ENCODE measurements at places on chromosomes 7 and 10.

DNA sequence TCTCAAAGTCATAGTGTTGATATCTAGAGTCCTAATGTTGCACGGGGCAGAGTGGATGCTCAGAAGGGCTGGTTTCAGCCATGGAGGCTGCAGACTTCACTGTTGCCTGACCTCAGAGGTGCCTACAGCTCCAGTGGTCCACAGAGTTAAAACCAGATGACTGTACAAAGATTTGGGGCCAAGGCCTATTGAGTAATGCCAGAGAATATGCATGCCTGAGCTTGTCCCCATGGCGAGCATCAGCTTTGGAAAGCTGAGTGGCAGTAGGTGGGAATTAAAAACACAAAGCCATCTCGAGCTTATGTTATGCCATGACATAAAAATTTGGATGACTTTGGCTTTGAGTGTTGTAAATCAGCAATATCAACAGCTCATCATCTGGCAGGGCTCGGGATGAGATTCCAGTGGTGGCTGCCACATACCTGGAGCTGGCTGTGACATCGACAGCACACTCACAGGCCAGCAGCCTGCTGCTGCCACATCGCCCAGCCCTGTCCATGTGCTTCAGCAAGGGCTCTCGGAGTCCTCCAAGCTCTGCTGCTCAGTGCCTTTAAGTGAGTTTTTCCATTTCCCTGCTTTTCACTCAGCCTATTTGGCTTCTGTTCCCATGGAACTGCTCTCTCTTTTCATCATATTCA, 379.6 kb downstream of the TNS3 start:
- no peak for DNase-seq

GRCh38 chr7:48139459-48139858, 31.8 kb upstream of the ABCA13 start:
- DNase-seq: no peak

DNA sequence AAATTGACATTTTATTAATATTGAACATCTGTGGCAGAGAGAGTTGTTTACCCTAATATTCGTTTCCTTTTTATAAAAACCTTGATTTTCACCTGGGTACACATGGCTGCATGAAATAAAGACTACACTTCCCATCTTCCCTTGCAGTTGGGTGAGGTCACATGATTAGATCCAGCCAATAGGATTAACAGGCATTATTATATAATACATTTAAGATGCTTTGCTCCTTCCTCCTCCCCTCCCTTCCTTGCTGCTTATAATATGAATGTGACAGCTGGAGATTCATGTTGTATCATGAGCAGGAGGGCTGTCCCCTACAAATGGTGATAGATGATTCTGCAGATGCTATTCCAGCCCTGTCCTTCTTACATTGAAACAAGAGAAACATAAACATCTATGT, 146.6 kb downstream of the SH2D4B start:
- peak; percentile 78 for DNase-seq

GRCh38 chr7:158291998-158292397, 295.6 kb downstream of the PTPRN2 start:
- no peak for DNase-seq

DNA sequence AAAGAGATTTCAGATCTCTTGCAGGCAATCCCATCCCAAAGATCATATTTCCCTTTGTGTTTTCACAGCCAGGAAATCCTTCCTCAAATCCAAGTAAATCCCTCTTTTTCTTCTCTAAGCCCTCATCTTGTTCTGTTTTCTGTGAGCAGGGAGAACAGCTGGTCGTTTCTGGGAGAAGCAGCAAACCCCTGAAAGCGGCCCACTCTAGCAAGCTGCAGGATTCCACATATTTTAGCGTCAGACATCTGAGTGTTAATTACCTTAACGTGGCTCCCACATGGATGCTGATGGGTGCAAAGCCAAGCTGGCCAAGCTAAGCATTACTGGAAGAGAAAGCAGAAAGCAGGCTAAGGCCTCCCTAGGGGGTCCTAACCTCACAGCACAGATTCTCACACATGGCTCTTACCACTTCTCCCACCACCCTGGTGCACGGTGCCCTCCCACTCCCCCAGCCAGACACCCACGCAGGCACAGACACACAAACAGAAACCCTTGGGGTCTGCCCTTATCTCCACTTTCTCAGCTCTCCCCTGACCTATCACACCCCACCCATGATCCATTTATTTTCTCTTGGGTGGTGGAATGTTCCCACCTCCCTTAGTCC, 551.0 kb upstream of the AUTS2 start:
- no peak for DNase-seq

DNA sequence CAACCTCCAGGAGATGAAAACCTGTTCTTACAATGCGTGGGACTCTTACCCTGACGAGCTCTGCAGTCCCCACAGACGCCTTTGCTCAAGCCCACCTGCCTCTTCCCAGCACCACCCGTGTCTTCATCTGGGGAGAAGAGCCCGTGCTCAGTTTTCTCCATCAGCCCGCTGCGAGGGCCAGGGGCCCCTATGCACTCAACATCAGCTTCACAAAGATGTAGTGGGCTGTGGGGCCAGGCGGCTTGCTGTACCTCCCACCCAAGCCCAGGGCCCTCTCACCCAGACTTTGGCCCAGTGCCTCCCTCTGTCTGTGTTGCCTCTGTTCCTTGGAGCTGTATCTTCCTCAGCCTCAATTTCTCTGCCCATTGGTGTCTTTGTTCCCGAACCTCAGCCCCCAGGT, 436.6 kb downstream of the DNAJB6 start:
- DNase-seq: no peak

GRCh38 chr7:333393-333764, 43.4 kb downstream of the FOXL3 start:
- no peak for DNase-seq

GRCh38 chr10:111130471-111130870, 53.6 kb downstream of the ADRA2A start:
- no peak for DNase-seq

DNA sequence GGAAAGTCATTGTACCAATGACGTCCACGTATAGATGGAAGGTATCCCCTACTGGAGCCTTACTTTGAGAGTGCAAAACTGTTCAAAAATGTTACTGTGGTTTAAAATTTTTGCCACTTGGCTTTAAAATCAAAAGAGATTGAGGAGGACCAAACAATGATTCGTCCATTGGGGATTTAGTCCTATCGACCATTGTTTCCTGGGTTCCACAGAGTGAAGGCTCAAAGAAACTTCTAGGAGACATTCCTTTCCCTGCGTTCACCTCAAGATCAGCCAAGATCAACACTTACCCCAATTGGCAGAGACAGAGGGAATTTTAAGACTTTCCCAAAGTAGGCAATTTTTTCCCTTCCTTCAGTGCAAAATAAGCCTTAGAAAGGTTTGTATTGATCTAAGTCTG, 152.3 kb downstream of the NEBL start:
- DNase-seq: no peak

DNA sequence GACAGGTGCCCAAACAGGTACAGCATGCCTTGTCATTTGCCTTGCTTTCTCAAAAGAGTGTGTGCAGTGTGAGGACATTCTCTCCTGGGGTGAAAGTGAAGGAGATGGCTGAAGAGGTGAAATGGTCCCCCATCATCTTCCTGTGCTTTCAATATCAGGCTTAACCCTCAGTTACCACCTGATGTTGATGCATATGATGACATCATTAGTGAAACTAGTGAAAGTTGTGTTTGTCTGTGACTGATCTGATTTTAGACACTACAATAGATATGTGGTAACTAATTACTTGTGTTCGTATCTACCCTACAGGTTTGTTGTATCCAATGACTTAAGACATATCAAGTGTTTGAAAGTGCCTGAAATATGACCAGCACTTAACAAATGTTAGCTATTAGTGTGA, 24.4 kb upstream of the LRRC18 start:
- DNase-seq: no peak

GRCh38 chr7:150751702-150752101, 14.5 kb downstream of the GIMAP5 start:
- DNase-seq: no peak

GRCh38 chr7:151628846-151629604, 109.3 kb upstream of the RHEB start:
- DNase-seq: no peak

GRCh38 chr7:48084727-48085432, 4.2 kb upstream of the UPP1 start:
- peak; percentile 58 for DNase-seq

DNA sequence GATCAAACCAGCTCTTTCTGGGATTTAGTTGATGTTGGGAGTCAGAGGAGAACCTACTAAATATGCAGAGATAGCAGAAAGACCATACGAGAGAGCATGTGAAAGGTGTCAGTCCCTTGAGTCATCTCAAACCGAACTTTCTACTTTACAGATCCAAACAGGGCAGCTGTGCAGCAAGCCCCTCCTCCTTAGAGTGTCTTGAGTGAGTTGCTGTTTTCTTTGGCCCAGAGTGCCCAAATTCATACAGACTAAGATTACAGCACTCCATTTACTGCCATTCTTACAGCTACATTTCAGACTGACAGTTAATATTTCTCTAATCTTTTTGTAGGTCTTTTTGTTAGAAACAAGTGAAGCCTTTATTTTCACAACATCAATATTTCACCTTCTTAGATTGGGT, 53.4 kb downstream of the NRCAM start:
- DNase-seq: no peak

DNA sequence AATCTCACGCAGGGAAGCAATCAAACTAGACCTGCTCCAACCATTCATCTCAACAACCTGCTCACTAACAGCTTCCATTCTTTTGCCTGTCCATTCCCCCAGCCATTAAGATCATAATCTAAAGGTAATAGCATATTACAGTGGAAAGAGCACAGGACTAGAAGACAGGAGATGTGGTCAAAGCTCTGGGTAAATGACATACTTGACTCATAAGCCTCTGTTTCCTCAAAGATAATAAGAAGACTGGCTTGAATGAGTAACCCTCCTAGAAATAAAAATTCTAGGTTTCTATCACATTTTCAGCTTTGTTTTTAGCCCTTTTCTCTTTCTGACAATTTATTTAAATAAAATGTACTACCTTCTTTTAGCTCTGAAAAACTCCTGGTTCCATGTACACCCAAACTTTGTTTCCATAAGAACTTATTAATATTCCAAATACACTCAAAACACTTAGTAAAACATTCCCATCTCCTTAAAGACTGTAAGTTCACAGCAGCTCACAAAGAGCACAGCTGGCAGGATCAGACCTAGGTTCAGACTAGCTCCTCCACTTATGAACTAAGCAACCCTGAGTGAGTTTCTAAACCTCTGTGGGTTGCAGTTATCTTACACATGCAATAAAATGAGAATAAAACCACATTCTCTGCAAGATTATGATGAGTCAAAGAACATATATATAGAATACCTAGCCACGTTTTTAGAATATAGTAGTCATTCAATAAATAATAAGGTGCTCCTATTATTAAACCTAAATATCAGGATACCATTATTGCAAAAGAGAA, 11.6 kb downstream of the FAM204A start:
- no peak for DNase-seq

DNA sequence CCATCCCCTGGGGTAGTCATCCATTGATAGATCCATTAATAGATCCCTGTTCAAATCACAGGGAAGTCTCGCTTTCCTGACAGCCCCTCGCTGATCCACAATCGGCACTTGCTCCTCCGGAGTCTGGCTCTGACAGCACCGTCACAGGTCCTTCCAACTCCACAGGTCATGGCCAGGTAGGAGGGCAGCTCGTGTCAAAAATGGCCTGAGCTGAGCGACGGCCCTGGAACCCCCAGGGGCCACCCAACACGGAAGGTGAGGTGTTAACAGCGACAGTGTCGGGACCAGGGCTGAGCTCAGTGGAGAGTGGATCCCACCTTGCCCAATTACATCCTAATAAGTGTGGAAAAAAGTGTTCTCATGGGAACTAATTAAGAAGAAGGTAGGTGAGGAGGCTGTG, 219.8 kb downstream of the TCERG1L start:
- DNase-seq: no peak

GRCh38 chr7:131949659-131950058, 393.2 kb upstream of the PODXL start:
- no peak for DNase-seq

GRCh38 chr7:128031901-128032604, 816 bp upstream of the LRRC4 start:
- peak; percentile 10 for DNase-seq

DNA sequence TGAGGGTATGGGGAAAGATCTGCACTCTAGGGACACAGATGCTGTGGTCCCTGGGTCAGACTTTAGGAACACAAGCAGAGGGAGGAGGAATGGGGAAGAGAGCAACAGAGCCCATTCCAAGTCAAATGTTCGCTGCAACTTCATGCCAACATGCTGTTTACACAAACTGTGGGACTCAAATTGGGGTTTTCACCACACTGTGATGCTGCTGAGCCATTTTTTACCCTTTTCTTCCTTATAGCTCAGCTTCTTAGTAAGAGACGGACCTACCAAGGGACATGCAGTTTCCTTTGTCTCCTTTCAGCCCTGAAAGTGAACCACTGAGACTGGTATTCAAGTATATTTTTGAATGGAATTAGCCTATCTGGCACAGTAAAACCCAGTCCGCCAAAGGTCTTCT, 64.3 kb upstream of the AGK start:
- DNase-seq: no peak

- DNase-seq: no peak
Measured at GRCh38 chr10:43930243-43930642, 281.6 kb upstream of the ZNF32 start.

- no peak for DNase-seq
Measured at GRCh38 chr10:61815496-61815895, 86.0 kb upstream of the ARID5B start.

GRCh38 chr10:75959209-75959608, 527.8 kb downstream of the LRMDA start:
- no peak for DNase-seq

- no peak for DNase-seq
Measured at GRCh38 chr7:107072133-107072532, 27.6 kb downstream of the PRKAR2B start.

- DNase-seq: no peak
Measured at GRCh38 chr7:132152131-132152889, 424.0 kb downstream of the PLXNA4 start.

DNA sequence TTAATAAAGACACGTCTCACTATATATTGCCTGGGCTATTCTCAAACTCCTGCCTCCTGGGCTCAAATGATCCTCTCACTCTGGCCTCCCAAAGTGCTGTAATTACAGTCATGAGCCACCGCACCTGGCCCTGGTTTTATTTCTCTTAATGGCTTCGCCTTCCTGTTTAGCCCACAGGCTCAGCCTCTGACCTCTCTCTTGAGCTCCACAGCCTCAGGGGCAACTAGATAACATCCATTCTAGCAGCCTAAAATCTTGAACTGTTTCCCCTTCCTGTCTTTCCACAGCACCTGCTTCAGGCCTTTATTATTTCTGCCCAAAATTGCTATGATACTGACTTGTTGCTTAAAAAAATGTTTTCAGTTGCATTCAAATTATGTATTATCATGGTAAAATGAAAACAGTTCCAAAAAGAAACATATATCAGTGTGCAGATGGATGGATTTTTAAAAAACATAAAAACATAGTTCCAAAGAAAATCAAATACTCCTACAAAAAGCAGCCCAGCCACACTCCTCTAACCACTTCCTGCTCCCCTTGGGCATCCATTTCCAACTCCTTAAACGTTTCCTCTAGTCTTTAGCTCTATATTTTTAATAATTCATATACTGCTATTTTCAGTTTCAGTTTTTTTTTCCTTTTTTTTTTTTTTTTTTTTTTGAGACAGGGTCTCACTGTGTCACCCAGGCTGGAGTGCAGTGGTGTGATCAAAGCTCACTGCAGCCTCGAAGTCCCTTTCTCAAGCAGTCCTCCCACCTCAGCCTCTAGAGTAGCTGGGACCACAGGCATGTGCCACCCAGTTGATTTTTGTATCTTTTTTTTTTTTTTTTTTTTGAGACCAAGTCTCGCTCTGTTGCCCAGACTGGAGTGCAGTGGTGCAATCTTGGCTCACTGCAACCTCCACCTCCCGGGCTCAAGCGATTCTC, 5.1 kb upstream of the BAZ1B start:
- DNase-seq: peak; percentile 56

All from CD4-positive, alpha-beta T cell (primary cell).